ENCODE measurements at places on chromosomes 13 and 19.

DNA sequence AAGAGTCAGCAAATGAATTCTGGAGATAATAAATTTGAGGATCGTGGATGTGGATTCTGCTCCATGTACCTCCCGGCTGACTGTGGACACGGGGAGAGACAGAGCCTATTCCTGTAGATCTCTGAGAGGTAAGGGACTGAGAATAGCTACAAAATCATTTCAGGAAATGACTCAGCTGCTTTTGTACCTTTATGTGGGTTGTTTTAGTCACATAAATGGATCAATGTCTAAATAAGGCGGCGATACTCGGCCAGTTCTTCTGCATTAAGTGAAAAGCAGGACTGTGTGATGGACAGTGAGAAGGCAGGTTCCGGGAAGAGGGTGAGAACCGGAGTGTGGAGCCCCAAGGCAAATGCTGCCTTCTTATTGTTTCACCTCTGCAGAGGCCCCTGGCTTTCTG, 128.1 kb downstream of the EFNB2 start:
- DNase-seq = no peak

DNA sequence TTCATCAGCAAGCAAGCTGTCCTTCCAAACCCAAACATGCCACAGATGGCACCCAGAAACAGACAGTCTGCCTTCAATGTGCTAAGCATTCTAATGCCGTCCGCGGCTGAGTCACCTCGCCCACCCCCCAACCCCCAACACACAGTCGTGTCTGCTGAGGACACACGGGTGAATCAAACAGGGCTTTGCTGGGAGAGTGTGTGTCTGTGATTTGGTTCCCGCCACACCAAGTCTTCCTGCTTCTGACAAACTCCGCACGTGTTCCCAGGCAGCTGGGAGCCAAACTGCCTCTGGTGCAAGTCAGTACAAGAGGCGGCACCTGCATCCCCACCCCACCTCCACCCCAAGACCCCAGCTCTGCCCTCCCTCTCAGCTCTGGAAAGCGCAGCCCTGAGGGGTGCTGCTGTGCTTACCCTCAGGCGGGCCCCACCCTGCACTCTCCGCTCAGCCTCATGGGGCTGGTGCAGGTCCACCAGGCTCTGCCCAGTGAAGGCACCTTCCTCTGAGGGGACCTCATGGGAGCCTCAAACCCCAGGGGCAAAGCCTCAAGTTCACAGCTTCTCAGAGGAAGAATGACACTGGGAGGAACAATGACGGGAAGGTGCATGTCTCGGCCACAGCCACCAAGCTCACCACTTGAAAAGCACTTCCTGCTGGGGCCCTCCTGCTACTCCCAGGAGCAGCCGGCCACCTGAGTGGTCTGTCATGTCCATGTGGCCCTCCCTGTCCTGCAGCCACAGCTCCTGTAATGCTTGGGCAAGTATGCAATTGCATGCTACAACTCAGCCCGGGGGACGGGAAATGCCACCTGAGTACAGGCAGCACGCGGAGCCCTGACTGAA, 15.0 kb upstream of the SLC35E1 start:
- peak; percentile 50 for DNase-seq

- no peak for DNase-seq
Measured at GRCh38 chr19:15641901-15642491, 1.3 kb downstream of the CYP4F3 start.

- DNase-seq = no peak
Measured at GRCh38 chr13:110306340-110306959, 507 bp downstream of the COL4A1 start.

DNA sequence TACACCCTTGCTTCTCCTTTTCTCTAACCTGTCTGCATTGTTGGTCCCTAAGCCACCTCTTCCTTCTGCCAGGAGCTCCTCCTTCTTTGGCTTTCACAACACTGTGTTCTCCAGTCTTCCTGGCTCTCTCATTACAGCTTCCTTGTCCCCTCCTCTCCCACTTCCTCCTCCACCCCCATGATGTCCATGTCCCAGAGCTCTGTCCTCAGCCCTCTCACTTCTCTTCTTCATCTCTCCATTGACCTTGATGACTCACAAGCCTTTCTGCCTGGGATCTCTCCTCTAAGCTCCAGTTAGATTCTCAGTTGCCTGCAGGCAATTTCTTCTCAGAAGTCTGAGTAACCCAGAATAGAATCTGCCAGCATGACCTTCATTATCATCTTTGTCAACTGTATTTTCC, 100.3 kb upstream of the WASF3 start:
- no peak for DNase-seq

DNA sequence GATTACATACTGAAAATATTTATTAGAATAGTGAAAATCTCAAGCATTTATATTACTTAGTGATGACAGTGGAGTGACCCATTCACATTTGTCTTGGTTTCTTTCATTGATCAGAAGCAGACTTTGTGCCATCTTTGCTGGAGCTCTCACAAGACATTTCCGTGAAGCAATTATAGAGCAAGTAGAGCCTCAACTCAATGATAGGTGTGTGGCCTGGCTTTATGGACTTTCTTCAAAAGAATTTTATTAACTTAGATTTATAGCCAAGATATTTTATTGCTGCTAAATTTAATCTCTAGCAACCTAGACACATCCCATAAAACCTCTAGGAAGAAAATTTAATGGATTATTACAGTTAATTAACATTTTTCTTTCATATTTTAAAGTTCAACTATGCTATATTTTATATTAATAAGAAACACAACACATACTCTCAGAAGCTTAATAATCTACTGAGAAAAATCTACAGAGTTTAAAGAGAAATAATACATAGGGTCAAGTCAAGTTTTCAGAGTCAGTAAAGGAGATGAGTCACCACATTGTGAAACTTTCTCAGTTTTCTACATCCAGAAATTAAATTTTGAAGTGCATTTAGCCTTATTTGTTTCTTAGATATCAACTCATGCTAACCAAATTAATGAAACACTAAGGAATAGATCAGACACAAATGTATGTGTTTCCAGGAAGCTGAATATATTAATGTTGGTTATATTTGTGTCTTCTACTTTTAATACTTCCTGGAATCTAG, 160.5 kb downstream of the LACC1 start:
- DNase-seq = no peak

DNA sequence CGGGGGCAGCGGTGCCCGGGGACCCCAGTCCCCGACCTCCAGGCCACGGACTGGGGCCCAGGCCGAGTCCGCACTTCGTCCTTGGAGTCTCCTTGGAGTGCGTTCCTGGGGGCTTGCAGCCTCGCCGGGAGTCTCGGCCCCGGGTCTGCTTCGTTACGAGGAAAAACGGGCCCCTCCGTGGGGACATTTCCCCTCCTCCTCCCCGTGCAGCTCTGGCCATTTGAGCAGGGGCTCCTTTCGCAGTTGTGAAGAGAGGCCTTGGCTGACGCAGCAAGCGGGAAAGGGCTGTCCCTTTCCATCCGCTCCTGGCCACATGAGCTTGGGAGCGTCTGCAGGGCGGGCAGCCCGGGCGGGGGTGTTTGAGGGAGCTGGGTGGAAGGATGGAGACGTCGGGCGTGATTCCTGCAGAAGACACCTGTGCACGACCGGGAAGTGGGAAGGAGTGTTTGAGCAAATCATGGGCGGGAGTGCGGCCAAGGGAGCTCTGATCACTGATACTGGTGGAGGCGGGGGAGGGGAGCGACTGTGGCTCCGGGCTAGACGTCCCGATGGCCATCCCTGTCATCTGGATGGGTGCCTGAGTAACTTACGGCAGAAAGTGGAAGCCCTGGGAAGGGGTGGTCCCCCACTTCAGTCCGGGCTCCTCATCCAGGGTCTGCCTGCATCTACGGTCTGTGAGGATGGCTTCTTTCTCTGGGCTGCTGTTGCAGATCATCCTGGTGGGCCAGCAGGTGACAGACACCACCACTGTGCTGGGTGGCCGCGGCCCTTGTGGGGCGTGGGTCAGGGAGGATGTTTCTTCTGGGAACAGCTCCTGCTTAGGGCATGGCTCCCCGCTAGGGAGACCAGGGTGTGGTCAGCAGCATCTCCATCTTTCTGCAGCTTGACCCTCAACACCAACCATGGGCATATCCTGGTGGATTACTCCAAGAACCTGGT, 736 bp downstream of the GPI start:
- DNase-seq = no peak

- DNase-seq = no peak
Measured at GRCh38 chr13:46114613-46115012, 9.8 kb upstream of the CPB2 start.

- DNase-seq = no peak
Measured at GRCh38 chr19:38638461-38638860, 9.0 kb upstream of the ACTN4 start.

- no peak for DNase-seq
Measured at GRCh38 chr13:53014495-53015443, 13.8 kb upstream of the OLFM4 start.

DNA sequence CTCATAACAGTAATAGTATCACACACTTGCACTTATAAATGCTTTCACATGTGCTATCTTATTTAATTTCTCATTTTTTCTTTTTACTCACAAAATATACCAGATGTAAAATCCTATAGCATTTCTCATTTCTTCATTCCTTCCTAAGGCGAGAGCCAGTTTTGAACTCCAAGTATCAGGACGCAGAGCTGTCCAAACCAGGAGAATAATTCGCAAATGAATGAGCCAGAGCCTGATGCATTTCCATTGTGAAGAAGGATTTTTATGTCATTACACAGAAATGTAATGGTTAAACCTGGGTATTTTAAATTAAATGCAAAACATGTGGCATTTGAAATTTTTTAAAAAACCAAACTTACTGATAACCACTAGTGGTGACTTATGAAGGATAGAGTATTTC, 244.3 kb downstream of the RGCC start:
- no peak for DNase-seq

DNA sequence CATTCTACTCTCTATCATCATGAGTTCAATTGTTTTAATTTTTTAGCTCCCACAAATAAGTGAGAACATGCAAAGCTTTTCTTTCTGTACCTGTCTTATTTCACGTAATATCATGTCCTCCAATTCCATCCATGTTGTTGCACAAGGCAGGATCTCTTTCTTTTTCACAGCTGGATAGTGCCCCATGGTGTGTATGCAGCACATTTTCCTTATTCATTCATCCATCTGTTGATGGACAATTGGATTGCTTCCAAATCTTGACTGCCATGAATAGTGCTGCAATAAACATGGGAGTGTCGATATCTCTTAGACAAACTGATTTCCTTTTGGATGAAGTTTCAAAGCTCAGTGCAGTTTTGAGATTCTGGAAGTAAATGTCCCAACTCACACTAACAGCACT, 326.9 kb downstream of the FGF9 start:
- DNase-seq = no peak

DNA sequence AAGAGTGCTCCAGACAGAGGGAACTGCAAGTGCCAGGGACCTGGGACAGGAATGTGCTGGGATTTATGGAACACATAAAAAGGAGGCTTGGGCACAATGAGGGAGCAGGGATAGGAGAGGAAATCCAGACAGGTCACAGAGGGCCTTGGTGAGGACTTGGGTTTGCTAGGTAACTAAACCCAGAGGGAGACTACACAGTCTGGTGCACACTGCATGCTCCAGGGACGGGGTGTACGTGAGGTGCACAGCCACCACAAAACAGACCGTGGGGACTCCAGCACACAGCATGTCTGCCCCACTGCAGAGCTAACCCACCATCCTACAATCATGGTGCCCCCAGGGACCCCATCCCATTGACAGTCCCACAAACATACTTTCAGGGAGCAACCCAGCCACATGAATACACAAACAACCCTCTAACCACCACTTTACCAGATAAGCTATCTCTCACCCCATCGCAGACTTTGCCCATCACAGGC, 5.5 kb upstream of the ZFP36 start:
- no peak for DNase-seq

DNA sequence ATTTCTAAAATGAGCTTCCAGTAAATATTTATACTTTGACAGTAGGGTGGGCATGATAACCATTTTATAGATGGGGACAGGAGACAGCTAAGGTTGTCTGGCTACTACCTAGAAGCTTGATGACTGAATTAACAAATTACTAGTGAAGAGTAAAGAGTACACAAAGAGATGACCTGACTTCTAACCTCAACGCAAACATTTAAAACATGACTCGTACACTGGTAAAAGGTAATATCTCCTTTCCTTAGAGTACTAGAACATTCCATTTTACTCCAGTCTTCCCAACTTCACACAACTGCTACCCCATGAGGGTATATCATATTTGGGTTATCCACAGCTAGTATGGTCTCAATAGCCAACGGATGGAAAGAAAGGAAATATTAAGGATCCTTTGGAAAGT, 258.9 kb downstream of the FOXO1 start:
- DNase-seq = no peak

GRCh38 chr19:5624018-5624663, 1.3 kb downstream of the SAFB start:
- no peak for DNase-seq

GRCh38 chr13:58488251-58488650, 856.7 kb downstream of the PCDH17 start:
- DNase-seq = no peak

GRCh38 chr13:19646063-19646462, 12.6 kb downstream of the MPHOSPH8 start:
- DNase-seq = no peak

GRCh38 chr19:1133471-1133929, 29.7 kb downstream of the GPX4 start:
- peak; percentile 54 for DNase-seq

DNA sequence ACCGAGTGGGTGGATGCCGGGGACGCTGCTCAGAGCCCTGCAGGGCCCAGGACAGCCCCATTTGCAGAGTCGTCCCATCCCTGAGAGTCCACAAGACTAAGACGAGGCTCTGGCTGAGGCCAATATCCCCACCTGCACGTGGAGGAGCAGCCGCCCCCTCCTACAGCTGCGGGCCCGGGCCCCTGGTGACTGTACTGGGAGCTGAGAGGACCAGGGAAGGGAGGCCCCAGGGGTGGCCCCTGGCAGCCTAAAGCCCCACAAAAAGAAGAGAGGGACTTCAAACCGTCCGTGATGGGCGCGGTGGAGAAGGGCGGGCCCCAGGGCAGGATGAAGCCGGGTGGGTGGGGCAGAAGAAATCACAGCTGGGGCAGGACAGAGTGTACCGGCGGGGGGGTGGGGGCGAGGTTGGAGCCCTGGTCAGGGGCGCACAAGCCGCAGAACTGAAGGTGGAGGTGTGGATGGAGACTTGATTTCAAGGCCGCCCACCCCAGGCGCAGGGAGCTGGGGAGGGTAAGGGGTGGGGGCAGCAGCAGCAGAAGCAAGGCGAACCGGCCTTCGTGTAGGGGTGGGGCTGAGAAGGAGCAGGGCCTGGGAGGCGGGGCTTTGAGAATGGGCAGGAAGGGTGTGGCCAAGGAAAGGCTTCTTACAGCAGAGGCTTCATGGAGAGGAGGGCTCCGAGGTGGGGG, 12.9 kb downstream of the CFD start:
- DNase-seq = peak; percentile 69

- peak; percentile 26 for DNase-seq
Measured at GRCh38 chr19:54364775-54365257, at the start of gene LAIR1. Gene LAIR1, minus strand, starts transcription at chr19:54364931. Its CDS starts 127 bp downstream, at chr19:54364804.

- DNase-seq = no peak
Measured at GRCh38 chr13:107493266-107493665, 722.1 kb downstream of the LIG4 start.

GRCh38 chr19:35146746-35147459, 3.8 kb downstream of the FXYD7 start:
- DNase-seq = no peak

GRCh38 chr19:3154957-3155736, 19.3 kb downstream of the GNA15 start:
- DNase-seq = peak; percentile 55
